NT2/D1 (cell line): ENCODE measurements at places on chromosomes 4 and X.

DNA sequence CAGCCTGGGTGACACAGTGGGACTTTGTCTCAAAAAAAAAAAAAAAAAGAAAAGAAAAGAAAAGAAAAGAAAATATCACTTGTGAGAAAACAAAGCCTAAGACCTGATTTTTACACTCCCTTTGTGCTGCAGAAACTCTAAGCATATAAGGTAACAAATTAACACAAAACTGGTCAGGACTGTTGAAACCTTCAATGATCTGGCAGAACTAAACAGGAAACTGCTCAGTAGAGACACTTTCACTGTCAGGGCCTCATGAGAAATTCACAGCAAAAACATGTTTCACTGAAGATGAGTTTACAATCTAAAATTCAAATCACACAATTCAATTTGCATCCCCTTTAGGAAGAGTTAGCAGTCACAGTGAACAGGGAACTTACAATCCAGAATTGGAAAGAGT, 69.1 kb upstream of the HOPX start:
- DNase-seq = no peak

DNA sequence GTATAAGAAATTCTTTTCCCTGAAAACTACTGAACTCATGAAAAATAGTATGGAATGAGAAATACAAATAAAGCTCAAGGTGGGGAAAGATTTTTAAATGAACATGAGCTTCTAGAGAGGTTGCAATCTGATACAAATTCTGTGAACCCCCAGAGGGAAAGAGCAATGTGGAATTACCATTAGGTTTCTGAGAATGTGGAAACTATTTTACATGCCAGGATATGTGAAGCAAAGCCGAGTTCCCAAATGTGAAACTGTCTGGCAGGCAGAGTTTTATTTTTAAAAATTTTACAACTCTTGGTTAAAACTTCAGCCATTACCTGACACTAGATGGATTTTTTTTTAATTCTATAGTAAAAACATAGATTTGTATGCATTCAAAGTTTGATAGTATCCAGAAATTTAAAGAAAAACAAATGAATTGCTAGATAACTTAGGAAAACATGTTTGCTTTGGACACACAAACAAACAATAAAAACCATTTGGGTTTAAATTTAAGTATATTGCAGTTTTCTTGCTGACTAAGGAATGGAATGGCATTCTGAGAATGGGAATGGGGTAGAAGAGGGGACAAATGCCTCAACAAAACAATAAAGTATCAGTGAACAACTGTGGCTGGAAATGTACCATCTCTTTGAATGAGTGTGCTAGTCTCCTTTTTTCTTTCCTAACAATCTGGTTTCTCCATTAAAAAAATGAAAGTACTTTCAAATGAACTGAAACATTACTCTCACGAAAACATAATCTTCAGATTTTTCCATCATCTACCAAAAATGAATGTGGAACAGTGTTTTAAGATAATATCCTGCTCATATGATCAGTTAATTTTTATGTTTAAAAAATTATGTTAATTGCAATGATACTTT, 99.6 kb downstream of the PCDH18 start:
- DNase-seq = no peak

DNA sequence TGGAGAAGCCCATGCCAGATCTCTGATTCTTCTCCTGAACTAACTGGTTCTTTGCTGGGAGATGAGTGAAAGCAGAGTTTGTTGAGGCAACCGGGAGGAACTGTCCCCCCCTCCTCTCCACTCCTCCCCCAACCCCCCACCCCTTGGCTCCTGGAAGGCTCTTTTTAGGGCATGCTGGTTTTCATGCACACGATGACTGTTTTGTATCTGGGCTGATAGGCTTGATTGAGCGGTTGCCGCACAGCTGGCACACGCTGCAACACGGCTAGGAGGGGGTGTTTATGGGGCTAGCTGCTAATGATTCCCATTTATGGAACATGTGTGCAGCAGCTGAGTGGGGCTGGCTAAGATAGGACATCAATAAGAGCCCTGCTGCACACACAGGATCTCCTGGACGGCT, 137.2 kb downstream of the SMIM20 start:
- DNase-seq = no peak

DNA sequence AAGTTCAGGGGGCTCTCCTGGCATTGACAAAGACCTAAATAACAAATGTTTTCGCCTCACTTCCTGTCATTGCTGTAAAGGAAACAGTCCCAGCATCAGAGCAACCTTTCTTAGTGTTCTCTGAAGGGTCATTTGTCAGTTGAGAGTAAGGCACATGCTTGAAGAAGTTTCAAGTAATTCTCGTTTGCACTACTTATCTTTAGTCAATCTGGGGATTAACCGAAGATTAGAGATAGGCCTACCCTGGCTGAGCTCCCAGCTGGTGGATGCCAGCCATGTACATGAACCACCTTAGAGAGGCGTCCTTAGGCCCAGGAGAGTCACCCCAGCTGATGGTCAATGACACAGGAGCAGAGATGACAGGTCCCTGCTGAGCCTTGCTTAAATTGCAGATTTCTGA, 189.9 kb upstream of the PGRMC2 start:
- DNase-seq = no peak

DNA sequence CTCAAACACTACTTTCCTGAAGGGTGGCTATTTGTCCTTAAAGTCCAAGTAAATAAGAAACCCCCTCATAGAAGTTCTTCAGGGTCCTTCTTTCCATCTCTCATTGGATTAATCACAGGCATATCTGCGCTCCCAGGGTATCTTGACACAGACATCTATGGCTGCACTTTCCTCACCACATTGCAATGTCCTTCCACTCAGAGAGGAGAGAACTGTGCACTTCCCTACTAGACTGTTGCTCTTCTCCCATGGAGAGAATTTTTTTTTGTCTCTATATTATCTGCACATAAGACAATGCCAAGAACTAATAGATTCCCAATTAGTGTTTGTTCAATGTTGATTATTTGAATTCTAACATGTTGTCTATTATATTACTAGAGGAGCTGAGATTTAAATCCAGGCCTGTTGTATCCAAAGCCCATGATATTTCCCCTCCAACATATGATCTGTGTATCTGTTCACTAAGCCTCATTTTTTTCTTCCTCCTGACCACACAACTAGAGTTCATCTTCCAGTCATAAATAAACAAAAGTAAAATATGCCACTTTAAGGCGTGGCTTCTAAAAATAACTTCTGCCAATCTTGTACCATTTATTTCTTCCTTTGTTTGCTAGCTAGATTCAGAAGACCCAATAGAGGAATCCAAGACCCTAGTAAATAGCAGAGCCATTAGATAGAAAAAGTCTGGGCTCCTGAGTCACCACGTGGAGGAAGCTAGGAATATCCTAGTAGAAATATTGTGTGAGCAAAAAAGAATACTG, 61.5 kb upstream of the FAM241A start:
- no peak for DNase-seq

DNA sequence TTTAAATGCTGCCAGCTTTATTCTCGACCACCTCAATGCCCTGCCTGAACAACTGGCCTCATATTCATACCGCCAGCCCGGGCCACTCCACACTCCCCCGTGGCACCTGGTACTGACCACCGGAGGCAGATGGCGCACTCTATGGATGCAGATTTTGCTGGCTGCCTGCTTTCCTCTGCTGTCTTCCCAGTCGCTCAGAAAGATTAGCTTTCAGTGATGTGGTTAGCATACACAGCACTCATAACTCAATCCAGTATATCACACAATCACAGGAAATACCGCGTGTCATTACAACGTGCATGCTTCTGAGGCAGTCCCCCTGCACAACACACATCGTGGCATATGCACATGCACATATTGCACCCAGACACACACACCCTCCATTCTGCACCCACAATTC, 147.2 kb upstream of the BCOR start:
- DNase-seq = no peak

DNA sequence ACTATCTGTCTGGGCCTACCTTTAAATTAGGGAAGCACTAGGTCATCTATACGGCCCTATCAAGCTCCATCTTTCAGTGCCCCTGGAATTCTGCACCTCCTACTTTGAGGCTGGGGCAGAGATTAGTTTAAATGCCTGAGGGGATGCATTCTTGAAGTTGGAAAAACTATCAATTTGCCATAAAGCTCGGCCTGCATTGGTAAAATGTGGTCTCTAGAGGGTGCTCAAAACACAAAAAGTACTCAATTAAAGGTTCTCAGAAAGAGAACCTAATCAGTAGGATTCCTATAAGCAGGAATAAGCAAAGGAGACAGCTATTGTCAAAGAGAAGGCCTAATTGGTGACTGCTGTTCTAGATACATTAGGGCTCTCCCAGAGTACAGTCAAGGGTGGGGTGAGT, 111.7 kb downstream of the AMER1 start:
- peak; percentile 38 for DNase-seq

- DNase-seq = no peak
Measured at GRCh38 chr4:183589461-183590099, 69.4 kb downstream of the RWDD4 start.

- DNase-seq = no peak
Measured at GRCh38 chr4:100067255-100067654, 117.2 kb upstream of the H2AZ1 start.

- no peak for DNase-seq
Measured at GRCh38 chr4:174193438-174194374, 89.8 kb downstream of the FBXO8 start.

DNA sequence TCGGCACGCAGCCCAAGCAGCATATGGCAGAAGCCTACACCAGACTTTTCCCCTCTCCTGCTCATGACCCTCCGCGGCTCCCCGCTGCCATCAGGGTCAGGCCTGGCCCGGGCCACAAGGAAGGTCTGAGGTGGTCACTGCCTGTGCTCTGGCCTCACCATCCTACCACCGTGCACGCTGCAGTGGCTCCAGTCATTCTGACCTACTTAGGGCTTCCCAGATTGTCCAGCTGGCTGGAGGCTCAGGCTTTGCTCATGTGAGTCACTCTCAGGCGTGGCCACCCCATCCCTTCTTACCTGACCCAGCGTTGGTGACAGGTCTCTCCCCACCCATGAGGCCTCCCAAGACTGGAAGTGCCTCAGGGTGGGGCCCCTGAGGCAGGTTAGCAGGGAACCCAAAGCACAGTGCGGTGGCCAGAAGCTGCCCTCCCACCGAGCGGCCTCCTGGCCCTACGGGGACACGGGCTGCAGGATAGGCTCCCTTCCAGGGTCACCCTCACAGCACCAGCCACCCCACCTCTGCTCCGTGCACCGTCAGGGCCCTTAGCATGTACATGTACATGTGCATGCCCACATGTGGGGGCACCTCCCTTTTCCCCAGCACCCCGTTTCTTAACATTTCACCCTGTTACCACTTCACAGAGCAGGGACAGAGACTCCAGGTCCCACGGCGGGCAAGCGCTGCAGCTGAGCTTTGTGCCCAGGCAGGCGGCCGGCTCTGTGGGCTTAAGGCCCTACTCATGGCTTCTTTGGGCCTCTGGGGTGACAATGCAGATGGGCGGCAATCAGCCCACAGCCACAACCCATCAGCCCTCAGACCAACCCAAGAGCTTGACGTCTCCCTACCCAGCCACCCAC, 2.2 kb downstream of the TREX2 start:
- DNase-seq = no peak

GRCh38 chr4:88527787-88528186, 4.2 kb upstream of the PYURF start:
- no peak for DNase-seq

DNA sequence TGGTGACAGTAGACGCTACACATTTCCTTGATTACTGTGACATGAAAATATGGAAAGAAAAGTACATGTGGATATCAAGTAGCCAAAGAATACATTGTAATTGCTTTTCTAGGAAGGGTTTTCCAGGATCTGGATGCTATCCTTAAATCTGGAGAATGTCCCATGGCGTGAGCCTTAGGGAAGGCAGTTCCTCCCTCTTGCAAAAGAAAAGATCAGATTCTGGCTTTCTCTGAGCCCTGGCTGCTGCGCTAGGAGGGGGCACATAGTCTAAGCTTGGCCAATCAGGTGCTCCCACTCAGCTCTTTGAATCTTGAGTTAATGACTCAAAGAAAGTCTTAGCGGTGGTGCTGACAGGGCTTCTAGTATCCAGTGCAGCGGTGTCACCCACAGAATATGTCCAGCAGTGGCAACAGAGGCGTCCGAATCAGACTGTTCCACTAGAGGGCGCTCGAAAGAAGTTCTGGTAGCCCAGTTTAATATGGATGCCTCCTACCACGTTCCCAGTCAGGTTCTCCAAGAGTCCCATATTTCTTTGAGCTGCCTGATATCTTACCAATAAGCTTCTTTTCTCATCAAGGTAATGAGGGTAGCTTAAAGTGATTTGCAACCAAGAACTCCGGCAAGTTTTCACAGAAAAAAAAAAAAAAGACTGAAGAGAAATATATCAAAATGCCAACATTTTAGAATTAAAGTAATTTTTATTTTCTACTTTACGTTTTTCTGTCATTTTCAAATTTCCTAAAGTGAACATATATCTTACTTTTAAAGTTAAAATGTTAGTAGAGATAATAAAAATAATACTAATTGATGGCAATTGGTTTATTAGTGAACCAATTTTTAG, 213.4 kb upstream of the S100G start:
- peak; percentile 70 for DNase-seq

- no peak for DNase-seq
Measured at GRCh38 chr4:87406462-87406861, 15.5 kb upstream of the HSD17B11 start.

DNA sequence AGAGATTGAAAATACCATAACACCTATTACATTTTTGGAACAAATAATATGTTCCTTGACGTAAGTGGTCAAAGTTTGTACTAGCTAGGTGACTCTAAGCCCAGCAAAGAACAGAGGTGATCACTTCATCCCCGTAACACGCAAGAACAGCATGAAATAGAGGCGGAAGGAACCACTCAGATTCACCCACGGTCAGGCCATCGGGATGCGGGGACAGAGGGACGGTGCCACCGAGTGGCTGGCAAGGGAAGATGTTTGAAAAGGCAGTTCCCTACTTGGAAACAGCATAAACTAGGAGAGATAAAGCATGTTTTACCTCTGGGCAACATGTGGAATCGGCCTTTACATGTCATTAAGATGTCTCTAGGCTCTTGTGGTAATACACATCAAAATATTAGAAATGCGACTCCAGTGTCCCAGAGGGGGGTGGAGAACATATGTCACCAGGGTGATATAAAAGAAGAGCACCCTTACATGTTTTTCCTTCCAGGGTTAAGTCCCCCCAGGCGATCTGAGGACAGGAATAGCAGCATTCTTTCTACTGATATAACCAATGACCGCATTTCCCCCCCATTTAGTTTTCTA, 84.0 kb downstream of the PHKA2 start:
- DNase-seq = no peak

DNA sequence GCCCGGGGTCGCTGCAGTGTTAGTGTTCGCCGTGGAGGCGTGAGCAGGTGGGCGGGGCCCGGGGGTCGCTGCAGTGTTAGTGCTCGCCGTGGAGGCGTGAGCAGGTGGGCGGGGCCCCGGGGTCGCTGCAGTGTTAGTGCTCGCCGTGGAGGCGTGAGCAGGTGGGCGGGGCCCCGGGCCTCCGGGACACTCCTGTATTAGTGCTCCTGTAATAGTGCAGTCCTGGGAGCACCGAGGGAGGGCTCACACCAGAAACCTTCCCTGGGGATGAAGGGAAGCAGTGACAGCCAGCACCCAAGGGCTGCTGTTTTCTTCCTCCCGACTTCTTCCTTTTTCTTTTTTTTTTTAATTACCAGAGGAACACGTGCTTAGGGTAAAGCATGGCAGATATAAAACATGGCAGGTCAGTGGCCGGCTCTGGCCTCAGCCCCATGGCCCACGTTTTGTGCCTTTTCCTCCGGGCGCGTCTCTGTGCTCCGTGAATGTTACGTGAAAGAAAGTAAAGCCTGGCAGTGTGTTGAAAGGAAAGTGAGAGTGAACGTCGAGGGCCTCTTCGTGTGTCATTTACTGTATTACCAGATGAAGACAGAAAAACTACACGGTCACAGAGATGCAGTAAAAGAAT, 42.0 kb downstream of the PCGF3 start:
- no peak for DNase-seq

GRCh38 chr4:15010038-15010585, 7.8 kb downstream of the CPEB2 start:
- DNase-seq = no peak

- no peak for DNase-seq
Measured at GRCh38 chrX:29012867-29013266, 425.6 kb downstream of the IL1RAPL1 start.
